ENCODE measurements at places on chromosomes 2 and 18. TPM values are rescaled to one million over a fixed set of nuclear protein-coding genes. Genes with fewer than 3 reads are reported as not detected.

Gene CIB4
- total RNA-seq: not detected

Gene PRADC1
- 9.8 TPM for total RNA-seq

Gene CEBPZOS
- 16.7 TPM for total RNA-seq

Gene SCYGR6
- total RNA-seq: not detected

Gene SERPINB3
- 0.07 TPM for total RNA-seq

Gene FBXO48
- 0.39 TPM for total RNA-seq

Gene AKAIN1
- not detected for total RNA-seq

Gene SLC38A11
- total RNA-seq: 0.13 TPM
